ENCODE measurements at places on chromosomes 3 and 15. TPM values are rescaled to one million over a fixed set of nuclear protein-coding genes. Genes with fewer than 3 reads are reported as not detected.

SCN5A gene
- total RNA-seq = 4.2 TPM

DNA sequence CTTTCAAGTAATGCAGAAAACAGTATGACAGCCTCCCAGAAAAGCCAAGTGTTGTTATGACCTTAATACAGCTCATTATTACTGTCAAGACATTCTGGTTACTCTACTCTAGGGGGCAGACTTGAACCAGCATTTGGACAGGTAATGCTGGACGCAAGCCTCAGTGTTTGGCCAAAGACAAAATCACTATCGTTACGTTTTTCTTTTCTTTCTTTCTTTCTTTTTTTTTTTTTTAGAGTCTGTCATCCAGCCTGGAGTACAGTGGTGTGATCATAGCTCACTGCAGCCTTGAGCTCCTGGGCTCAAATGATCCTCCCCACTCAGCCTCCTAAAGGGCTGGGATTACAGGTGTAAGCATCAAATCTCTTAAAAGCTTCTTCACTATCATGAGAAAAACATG, 29.4 kb upstream of the TMEM45A start:
- no peak for DNase-seq

ZMAT3 gene
- 14.1 TPM for total RNA-seq

GRCh38 chr3:36444909-36445308, 64.6 kb downstream of the STAC start:
- DNase-seq = no peak

DNA sequence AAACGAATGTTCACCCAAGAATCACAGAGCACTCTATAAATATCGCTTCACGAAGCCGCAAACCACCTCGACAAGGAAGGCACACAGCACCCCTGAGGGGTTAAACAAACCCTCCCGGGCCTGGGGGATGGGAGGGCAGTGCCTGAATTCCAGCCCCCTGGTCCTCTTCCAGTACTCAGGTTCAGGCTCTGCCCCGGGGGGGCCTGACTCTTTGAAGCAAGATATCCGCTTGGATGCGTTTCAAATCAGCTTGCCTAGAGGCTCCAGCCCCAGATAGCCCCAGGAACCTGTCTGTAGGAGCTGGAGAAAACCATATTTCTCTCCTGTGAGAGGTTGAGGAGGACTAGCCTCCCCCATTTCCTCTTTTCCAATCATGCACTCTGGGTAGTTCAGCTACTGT, 194.7 kb downstream of the WNT5A start:
- no peak for DNase-seq

Measured in progenitor cell of endocrine pancreas (in vitro differentiated cells).